SK-N-MC (cell line): ENCODE measurements at places on chromosomes 3 and 15.

GRCh38 chr3:4888913-4889846 is 90.1 kb upstream of the BHLHE40 start:
- no peak for DNase-seq

DNA sequence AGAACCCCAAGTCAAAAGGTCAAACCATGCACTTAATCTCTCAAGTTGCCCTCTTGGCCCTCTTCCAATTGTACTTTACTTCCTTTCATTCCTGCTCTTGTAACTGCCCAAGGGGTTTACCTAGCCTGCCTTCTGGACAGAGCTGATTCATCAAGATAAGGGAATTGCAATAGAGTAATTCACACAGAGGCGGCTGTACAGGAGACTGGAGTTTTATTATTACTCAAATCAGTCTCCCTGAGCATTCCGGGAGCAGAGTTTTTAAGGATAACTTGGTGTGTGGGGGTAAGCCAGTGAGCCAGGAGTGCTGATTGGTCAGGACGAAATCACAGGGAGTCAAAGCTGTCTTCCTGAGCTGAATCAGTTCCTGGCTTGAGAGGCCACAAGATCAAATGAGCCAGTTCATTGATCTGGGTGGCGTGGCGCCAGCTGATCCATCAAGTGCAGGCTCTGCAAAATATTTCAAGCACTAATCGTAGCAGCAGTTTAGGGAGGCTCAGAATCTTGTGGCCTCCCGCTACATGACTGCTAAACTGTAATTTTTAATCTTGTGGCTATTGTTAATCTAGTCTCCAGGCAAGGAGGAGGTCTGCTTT is 590.0 kb downstream of the EPHA3 start:
- DNase-seq = no peak

GRCh38 chr3:133330065-133330464 is 69.8 kb upstream of the BFSP2 start:
- no peak for DNase-seq

- no peak for DNase-seq
These were observed 106.2 kb downstream of the HERC1 start for GRCh38 chr15:63727542-63727941.

DNA sequence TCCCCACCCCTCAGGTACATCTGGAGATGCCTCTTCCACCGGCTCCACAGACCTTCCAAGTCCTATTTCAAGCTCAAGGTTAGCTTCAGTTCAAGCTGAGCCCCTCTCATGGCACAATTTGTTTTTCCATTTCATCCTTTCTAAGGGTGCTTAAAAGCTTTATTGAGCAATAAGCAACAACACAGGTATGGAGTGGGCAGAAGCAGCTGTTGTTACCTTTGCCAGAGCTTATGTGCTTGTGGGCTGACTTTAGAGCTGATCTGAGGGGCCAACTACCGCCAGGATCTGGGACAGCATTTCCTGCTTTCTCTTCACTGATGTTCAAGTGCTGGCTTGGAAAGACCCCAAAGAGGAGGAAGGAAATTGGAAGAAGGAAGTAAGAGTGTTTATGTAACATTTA is 140.0 kb upstream of the KLHL25 start:
- no peak for DNase-seq
